ENCODE measurements at places on chromosomes 6 and 20.

- no peak for DNase-seq
These were observed 136.1 kb downstream of the PDSS2 start for GRCh38 chr6:107323133-107323785.

DNA sequence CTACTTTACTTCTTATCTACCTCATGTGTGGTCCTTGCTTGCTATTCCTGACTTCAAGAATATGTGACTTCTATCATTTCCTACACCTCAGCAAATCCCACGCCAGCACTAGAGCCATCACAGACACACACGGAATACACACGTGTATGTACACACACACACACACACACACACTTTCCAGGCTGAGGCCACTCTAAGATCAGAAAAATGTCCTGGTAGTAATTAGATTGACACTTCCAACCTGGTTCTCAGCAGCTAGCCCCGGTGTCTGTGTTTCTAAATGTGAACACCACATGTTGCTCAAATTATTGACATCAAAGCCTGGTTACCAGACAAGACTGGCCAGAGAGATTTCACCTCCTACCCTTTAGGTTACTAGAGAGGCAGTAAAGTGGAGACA is 54.1 kb upstream of the SASH1 start:
- DNase-seq: no peak

DNA sequence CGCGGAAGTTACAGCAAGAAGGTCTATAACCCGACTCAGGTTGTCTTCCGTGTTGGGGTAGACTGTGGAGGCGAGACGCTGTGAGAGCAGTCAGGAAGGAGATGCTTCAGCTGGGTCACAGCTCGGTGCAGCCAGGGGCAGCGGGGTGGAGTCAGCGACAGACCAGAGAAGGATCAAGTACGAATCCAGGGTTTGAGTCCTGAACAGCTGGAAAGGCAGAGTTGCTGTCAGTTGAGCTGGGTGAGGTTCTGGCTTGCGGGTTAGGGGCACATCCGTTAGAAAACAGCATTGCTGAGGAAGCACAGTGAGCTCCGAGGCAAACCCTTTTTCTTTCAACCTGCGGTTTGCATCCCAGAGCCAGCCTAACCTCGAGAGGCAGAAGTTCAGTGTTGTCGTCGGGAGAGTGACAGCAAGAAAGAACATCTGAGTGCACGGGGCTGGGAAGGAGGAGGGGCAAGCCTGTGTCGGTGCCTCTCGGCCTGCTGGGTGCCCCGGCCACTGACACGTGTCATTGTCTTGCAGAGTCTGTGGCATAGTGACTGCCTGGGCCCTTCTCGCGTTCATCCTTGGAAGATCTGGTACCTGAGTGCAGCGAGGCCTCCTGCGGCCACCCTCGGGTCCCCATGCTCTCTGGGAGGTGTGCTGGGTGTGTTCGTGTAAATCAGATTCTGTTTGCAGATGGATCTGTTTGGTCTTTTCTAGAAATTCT is 20.0 kb downstream of the PNLDC1 start:
- DNase-seq: no peak

GRCh38 chr20:52785679-52786078 is 186.5 kb upstream of the TSHZ2 start:
- no peak for DNase-seq

GRCh38 chr6:155147958-155148663 is 115.7 kb upstream of the CLDN20 start:
- DNase-seq: no peak

DNA sequence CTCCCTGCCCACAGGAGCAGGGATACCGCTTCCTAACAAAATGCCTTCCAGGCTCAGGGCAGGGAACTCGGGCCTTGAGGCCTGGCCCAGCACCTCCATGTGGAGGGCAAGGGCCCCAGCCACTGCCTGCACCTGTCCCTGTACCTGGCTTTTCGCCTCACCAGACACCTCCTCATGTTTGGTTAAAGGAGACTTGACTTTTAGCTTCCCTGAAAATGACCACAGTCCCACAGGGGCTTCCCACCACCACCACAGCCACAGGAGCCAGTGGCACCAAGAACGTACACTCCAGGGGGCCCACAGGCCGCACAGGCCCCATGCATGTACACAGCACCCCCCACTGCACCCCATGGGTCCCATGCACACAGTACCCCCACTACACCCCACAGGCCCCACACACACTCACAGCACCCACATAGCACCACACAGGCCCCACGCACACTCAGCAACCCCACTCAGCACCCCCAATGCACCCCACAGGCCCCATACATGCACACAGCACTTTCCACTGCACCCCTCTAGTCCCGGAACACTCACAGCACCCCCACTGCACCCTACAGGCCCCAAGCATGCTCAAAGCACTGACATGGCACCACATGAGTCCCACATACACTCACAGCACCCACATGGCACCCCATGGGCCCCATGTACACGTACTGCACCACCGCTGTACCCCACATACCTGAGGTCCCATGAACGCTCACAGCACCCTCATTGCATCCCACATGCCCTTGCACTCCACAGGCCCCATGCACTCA is 86.5 kb downstream of the GINS1 start:
- no peak for DNase-seq

DNA sequence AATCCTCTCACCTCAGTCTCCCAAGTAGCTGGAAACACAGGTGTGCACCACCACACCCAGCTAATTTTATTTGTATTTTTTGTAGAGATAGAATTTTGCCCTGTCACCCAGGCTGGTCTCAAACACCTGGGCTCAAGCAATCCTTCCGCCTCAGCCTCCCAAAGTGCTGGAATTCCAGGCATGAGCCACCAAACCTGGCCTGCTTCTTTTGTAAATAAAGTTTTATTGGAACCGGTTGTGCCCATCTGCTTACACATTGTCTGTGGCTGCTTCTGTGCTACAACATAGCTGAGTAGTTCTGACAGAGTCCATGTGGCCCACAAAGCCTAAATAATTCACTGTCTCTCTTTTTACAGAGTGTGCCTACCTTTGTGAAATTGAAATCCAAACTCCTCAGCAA is 109.7 kb upstream of the NRSN1 start:
- no peak for DNase-seq

All from hematopoietic multipotent progenitor cell treated with erythropoietin and hydrocortisone succinate and interleukin-3 and kit ligand, for 15 days (in vitro differentiated cells).